ENCODE measurements at places on chromosomes 5 and 9.

DNA sequence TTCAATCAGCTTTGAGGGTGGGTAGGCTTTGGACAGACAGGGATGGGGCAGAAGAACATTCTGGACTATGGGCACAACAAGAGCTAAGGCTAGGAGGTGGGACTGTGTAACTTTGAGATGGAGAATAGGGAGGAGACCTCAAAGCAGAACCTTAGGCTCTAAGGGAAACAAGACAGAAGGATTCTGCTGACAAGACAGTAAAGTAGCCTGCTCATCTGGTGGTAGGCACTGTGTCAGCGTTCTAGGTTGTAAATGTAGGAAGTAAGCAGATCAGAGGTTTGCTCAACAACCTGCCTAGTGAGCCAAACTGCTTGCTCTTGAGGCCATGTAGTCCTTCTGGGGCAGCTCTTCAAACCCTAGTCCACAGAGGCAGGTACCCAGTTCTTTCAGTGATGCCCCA is 15.0 kb upstream of the IL12B start:
- no peak for DNase-seq

DNA sequence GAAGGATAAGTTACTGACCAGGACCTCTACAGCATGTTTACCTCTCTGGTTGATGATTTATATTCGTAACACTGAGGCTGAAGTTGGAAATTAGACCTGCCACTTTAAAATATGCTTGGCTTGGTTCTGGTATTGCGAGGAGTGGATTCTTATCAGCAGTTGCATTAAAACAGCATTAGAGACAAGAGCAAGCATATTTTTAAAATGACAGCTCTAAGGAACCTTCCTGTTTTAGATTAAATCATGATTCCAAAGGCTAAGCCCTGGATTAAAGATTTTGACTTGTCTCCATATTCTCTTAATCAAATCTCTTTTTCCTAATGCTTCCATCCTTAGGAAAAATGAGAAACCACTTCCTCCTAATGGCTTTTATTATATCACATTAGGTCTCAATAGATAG is 277.8 kb downstream of the KCTD16 start:
- no peak for DNase-seq

- no peak for DNase-seq
These were observed 90.8 kb downstream of the SLF1 start for GRCh38 chr5:94709277-94709676.

DNA sequence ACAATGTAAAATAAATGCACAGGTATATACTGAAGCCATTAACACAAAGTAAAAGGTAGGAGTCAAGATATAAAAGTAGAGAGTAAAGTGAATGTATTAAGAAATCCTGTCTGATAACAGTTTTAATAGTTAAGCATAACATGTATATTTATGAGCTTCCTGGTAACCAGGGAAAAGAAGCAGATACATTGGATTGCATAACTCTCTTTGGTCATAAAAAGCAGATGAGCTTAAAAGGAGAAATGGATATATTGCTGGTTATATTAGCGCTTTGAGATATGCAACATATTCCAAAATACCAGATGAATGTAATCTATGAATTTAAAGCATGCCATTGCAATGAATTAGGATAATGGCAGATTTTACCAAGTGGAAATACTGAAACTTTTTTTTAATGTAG is 6.2 kb upstream of the TNFSF8 start:
- DNase-seq = no peak

All from NT2/D1 (cell line).